Stimulated activated CD4-positive, alpha-beta T cell treated with anti-CD3 and anti-CD28 coated beads, Interleukin-1b, Interleukin-23, amount 100 ng/mL, for 24 hours (primary cell): ENCODE measurements at places on chromosomes 4 and X.

- no peak for DNase-seq
Measured at GRCh38 chr4:173538148-173538908, 8.3 kb upstream of the HAND2 start.

- DNase-seq, result no peak
Measured at GRCh38 chr4:636628-637159, 11.3 kb downstream of the PDE6B start.

- DNase-seq, result no peak
Measured at GRCh38 chrX:3712870-3713224, 602 bp downstream of the PRKX start.

GRCh38 chrX:42220666-42221065 lies 297.3 kb upstream of the CASK start:
- no peak for DNase-seq

DNA sequence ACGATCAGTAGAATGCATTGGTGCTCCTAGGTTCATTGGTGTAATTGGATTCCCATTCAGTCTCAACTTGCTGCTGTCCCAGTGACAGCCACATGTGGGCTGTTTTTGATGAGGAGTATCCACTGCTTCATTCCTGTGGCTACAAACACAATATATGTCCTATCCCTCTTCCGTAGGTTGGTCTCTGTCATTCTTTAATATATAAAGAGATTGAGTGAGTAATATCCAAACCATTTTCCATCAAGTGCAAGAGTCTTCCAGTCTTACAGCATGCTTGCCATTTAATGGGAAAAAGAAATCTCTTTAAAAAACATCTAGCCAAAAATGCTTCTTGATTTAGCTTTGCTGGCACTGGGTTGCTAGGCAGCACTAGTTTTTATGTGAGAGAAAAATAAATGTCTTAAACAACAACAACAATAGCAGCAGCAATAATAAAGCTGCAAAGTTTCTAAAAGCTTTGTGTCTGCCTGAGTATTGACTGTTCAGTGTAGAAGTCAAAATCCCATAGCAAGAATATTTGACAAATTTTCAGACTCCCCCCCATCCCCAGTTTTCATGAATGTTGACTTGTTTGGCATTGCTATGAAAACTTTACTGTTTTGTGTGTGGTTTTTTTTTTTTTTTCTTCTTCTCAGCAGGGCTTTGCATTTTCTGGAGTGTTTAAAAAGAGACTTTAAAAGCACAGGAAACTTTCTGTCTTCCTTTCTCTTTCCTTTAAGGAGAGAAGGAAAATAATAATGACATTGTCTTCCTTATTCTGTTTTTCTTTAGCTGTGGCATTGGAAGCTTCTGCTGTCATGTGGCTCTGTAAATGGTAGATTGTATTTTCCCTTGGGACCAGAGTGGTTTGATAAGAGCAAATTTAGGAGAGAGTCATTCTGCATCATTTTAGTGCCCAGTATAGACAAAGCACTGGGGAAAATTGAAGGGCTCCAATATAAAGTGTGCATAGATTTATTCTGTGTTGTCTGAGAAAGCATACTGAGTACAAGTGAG lies 244.3 kb downstream of the ARHGAP10 start:
- no peak for DNase-seq
